ENCODE measurements at places on chromosomes 3 and 15. TPM values are rescaled to one million over a fixed set of nuclear protein-coding genes. Genes with fewer than 3 reads are reported as not detected.

DNA sequence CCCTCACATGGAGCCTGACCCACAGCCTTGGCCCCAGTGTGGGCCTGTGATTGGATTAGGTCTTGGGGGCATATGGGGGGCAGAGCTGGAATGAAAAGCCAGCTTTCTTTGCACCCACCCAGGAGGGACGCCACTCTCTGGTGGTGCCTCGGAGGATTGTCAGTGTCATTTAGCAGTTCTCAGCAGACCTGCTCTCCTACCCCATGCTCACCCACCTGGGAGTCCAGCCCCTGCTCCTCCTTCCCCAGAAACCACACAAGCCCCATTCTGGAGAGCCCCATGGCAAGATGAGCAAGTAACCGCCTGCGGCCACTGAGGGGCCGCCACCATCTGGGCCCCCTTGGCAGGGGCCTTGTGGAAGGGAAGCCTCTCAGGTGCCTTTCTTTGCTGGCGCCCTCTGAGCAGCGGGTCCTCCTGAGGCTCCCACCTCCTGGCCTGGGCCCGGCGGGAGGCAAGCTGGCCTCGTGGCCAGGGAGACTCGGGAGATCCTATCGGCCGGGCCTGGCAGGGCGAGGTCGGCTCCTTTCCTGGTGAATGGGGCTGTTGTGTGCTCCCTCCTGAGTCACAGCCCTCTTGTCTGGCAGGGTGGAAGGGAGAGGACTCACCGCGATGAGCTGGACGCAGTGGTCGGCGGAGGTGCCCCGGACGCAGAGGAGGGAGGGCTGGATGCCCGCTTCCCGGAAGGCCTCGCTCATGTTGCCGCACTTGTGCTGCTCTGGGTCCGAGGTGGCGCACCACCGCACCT is 2.3 kb downstream of the MELTF start:
- H3K36me3 ChIP-seq, result no peaks in the 10 kb centered on the region
- peaks cover 25% of the 10 kb centered on the region for H3K27me3 ChIP-seq
- DNase-seq, result no peak

DNA sequence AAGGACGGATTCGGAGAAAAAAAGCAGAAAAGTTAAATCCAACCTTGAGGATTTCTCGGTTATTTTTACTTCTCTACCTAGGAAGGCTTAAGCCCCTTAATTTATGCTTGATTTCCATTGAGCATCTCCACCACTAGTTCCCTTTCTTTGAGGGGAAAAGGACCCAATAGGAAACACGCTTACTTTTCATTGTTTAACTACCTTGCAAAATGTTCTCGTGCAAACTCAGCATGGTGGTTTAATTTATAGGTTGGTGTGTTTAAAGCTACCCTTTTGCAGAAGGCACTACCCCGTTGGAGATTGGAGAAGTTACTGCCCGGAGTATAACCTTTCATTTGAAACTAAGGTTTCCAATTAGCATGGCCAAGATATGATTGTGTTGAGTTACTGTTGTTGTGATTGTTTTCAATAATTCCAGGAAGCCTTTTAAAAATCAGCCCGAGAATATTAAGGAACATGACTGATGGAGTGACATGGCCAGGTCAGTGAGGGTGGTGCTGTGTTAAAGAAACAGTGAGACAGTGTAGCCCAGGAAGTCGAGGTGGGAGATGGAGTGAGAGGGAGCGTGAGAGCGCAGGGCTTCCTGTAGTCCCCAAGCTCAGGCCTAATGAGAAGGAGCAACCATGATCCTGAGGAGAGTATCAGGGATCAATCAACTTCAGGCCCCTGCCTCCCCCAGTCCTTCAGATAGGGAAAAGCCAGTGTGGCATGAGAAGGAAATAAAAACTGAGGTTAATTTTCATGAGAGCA is 76.6 kb downstream of the AQP9 start:
- H3K36me3 ChIP-seq, result no peaks in the 10 kb centered on the region
- no peak overlapping the region for H3K27ac ChIP-seq
- no peak overlapping the region for H3K4me3 ChIP-seq
- peaks cover 5% of the 10 kb centered on the region for H3K27me3 ChIP-seq
- no peaks in the 10 kb centered on the region for H3K4me1 ChIP-seq
- DNase-seq, result no peak

DNA sequence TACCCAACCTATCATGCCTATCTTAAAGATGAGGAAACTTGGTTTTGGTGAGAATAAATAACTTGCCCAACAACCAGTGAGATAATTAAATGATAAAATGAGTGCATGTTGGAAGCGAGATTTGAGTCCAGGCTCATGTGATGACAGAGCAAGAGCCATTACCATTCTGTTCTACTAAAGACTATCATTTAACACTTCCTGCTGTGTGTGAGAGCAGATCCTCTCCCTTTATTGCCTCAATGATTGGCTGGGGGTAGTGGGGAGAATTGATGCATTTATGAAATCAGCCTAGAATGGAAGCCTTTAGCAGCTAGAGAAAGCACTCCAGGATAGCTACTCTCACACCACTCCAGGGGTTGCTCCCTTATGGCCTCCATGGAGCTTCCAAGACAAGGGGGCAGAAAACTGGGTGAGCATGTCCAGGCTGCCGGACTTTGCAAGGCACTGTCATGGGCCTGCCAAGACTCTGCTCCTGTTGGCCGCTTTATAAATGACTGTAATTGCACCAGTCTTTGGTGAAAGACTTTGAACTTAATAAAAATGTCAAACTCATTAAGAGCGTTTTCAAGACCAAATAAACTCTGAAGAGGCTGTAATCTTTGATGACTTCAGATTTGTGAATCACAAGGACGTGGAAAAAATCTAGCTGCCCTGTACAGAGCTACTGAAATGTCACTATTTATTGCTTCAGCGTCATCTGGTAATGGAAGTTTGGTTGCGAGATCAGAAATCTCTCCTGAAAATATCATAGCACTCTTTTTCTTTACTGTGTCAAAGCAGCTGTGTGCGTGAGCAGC is 209.1 kb upstream of the NR2E3 start:
- DNase-seq, result no peak
- no peak overlapping the region for H3K4me3 ChIP-seq
- peaks cover 1% of the 10 kb centered on the region for H3K27me3 ChIP-seq
- no peaks in the 10 kb centered on the region for H3K4me1 ChIP-seq

DNA sequence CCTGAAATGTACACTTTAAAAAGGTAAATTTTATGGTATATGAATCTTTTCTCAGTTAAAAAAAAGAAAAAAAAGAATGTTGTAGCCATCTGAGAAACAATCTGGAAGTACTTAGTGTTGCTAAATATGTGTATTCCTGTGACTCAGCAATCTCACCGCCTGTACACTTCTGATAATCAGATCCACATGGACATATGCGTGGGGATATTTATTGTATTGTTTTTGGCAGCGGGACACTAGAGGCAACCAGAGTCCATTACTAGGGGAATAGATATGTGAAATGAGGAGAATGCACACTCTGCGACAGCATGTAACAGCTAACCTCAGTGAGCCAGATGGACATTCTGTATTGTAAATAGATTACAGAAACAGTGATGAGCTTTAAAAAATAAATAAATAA is 65.4 kb downstream of the AQP9 start:
- no peak overlapping the region for H3K27ac ChIP-seq
- H3K27me3 ChIP-seq, result no peaks in the 10 kb centered on the region
- no peak for DNase-seq
- H3K4me1 ChIP-seq, result no peaks in the 10 kb centered on the region

DNA sequence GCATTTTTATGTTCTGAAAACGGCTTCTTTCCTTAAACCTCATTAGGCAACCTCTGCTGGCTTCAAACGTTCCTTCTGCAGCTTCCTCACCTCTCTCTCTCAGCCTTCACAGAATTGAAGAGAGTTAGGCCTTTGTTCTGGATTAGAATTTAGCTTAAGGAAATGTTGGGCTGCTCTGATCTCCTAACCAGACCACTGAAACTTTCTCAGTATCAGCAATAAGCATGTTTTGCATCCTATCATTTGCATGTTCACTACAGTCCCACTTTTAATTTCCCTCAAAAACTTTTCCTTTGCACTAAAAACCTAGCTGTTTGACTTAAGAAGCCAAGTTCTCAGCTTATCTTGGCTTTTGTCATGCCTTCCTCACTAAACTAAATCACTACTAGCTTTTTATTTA is 49.5 kb downstream of the SMARCC1 start:
- DNase-seq, result no peak
- no peak overlapping the region for H3K4me3 ChIP-seq
- peaks cover 9% of the 10 kb centered on the region for H3K4me1 ChIP-seq

DNA sequence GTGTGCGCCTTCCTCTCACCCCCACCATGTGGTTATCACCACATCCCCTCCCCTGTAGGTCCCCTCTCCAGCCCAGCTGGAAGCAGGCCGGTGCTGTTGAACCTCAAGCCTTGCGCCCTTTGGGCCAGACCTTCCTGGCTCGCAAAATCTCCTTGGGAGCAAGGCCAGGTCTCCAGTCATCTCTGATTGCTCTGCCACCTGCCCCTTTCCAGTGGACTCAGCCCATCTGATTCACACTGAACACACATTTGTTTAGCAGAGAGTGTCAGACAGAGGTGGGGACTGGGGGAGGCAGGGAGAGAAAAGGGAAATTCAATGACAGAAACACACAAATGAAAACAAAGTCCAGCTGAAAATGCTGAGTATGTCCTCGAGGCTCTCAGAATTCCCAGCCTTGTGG is 119.4 kb downstream of the TPRA1 start:
- no peaks in the 10 kb centered on the region for H3K4me1 ChIP-seq
- DNase-seq, result no peak
- no peaks in the 10 kb centered on the region for H3K36me3 ChIP-seq
- no peak overlapping the region for H3K4me3 ChIP-seq
- H3K27ac ChIP-seq, result no peak overlapping the region
- peaks cover 2% of the 10 kb centered on the region for H3K27me3 ChIP-seq

DNA sequence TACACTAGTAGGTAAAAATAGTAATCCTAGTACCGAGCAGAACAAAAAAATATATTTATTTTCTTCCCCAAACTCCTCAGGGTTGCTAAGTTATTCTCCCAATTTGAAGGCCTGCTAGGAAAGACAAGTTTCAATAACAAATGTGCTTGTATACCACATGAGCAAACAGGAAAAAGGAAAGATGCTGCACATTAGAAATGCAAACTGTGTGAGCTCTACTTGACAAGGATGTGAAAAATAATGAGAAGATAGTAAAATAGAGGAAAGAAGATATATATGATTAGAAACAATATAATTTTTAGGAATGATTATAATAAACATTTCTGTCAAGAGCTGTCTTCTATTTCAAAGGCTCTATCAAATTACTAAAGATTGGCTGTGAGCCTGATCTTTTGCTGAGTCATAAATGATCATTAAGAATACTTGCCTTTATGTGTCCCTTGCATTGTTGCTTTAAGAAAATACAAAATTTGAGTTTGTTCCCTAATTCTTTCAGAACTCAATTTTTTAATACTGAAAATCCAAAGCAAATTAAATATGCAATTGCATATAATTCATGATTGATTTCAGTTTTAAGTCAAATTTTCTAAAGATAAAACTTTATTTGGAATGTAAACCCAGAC is 174.2 kb downstream of the NEK10 start:
- no peak overlapping the region for H3K27ac ChIP-seq
- H3K4me3 ChIP-seq, result no peak overlapping the region
- H3K27me3 ChIP-seq, result no peaks in the 10 kb centered on the region
- no peak for DNase-seq
- H3K4me1 ChIP-seq, result no peaks in the 10 kb centered on the region

DNA sequence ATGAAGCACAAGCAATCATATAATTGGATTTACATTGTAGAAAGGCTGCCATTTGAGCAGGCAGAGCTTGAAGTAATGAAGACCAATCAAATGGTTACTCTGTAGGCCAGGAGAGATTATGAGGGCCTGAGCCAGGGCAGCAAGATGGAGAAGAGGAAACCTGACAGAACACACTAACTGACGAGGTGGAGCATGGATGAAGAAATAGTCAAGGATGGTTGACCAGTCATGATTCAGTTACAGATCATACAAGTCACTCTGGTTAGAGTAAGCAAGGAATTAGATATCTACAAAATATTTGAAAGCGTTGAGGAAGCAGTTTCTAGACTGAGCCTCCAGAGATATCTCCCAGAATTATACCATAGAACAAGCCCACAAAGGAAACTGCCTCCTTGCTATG is 101.8 kb upstream of the THSD4 start:
- no peaks in the 10 kb centered on the region for H3K36me3 ChIP-seq
- H3K27me3 ChIP-seq, result peaks cover 9% of the 10 kb centered on the region
- no peaks in the 10 kb centered on the region for H3K4me1 ChIP-seq
- no peak overlapping the region for H3K27ac ChIP-seq
- no peak overlapping the region for H3K4me3 ChIP-seq

DNA sequence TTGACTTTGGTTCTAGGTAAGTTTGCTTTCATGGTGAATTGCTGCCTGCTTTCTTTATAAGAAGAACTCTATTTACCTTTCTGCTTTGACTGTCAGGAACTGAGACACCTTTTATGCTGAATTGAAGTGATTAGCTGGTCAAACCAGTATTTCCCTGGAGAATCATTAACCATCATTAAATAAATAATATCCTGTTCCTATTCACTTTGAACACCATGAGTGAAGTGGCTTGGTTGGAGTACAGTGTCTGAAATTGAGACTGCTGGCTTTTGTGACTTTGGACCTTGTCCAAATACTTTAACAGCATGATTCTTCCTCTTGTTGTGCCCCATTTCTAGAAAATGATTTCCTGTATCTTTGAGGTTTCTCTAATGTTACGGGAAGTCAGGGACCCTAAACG is 5.6 kb upstream of the TMEM62 start:
- no peak overlapping the region for H3K27ac ChIP-seq
- peaks cover 2% of the 10 kb centered on the region for H3K36me3 ChIP-seq
- H3K4me3 ChIP-seq, result no peak overlapping the region

Gene ITGB5
- total RNA-seq, result not detected

DNA sequence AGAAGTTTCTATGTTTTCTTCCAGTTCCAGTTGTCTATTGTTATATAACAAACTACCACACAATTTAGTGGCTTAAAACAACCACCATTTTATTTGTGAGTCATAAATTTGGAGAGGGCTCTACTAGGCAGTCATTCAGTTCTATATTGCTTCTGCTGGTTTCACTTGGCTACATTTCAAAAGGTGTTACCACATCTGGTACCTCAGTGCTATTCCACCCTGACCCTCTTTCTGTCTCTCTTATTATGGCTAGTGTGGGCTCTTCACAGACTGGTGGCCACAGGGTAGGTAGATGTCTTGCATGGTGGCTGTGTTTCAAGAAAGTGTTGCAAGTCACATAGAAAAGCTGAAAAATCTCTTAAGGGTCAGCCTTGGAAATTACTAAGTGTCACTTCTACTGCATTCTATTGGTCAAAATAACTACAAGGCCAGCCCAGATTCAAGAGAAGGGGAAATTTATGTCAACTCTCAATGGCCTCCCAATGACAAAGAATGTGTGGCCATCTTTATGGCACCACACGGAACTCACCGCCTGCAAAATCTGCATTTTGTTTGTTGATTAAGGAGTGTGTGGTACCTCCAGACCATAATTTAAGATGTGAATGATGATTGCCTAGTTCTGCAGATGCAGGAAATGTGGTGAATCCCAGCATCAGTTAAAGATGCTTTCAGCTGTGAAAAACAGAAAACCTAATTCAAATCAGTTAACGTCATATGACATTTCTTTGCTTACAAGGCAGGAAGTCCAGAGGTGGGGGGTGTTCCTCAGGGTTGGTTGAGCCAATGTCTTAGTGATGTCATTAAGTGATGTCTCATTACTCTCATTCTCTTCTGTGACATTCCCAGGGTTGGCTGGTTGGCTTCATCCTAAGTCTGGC is 105.8 kb upstream of the RASGRP1 start:
- peak overlapping the region; percentile 65 for H3K4me3 ChIP-seq
- H3K4me1 ChIP-seq, result peaks cover 70% of the 10 kb centered on the region
- no peaks in the 10 kb centered on the region for H3K27me3 ChIP-seq
- peak overlapping the region; percentile 94 for H3K27ac ChIP-seq

Measured in activated B cell treated with CpG ODN at 0.5 μM for 24 hours (primary cell).